Karpas-422 (cell line): ENCODE measurements at places on chromosomes 7 and 10. TPM values are rescaled to one million over a fixed set of nuclear protein-coding genes. Genes with fewer than 3 reads are reported as not detected.

GATA3 gene
- total RNA-seq, result not detected in 2 replicates

RPEL1 gene
- not detected in 2 replicates for total RNA-seq

NRAP gene
- total RNA-seq, result 0.04 TPM in 1 of 2 replicates, not detected in the other

- no peak overlapping the region for H3K4me3 ChIP-seq
- no peak for DNase-seq
- no peak overlapping the region for H3K27ac ChIP-seq
- H3K4me1 ChIP-seq, result no peaks in the 10 kb centered on the region
- no peaks in the 10 kb centered on the region for H3K27me3 ChIP-seq
These were observed 69.6 kb upstream of the HPS1 start for GRCh38 chr10:98516352-98516751.

CALML3 gene
- not detected in 2 replicates for total RNA-seq

WNT2 gene
- not detected in 2 replicates for total RNA-seq

DNA sequence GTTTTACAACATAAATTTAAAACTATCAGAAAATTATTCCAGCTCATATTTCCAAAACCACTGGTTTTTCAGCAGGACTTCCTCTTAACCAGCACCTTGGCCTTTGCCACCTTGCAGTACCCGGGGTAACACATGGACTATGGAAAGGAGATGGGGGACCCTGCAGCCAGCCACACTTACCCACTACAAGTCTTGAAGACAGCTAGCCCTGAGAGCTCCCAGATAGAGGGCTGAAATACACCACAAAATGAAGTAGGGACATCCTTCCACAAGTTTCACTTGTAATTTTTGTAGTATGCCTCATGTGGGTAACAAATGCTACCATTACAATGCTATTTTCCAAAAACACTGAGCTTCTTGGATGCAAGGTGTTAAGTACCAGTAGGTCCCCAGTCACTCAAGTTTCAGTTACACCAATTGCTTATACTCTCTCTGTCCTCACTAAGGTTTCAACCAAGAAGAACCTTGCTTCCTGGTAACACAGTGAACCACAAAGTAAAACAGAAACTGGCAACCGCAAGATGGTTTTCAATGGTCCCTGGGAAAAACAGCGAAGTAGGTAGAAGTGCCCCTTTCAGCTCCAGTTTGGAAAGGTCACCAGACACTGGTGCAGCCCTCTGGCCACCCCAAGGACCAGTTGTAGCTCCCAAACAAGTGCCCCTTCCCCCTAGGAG, 110.9 kb downstream of the SGMS1 start:
- no peak overlapping the region for H3K4me3 ChIP-seq
- H3K27me3 ChIP-seq, result no peaks in the 10 kb centered on the region
- no peak overlapping the region for H3K27ac ChIP-seq
- DNase-seq, result no peak
- no peaks in the 10 kb centered on the region for H3K36me3 ChIP-seq

TAC1 gene
- not detected in 2 replicates for total RNA-seq

DNA sequence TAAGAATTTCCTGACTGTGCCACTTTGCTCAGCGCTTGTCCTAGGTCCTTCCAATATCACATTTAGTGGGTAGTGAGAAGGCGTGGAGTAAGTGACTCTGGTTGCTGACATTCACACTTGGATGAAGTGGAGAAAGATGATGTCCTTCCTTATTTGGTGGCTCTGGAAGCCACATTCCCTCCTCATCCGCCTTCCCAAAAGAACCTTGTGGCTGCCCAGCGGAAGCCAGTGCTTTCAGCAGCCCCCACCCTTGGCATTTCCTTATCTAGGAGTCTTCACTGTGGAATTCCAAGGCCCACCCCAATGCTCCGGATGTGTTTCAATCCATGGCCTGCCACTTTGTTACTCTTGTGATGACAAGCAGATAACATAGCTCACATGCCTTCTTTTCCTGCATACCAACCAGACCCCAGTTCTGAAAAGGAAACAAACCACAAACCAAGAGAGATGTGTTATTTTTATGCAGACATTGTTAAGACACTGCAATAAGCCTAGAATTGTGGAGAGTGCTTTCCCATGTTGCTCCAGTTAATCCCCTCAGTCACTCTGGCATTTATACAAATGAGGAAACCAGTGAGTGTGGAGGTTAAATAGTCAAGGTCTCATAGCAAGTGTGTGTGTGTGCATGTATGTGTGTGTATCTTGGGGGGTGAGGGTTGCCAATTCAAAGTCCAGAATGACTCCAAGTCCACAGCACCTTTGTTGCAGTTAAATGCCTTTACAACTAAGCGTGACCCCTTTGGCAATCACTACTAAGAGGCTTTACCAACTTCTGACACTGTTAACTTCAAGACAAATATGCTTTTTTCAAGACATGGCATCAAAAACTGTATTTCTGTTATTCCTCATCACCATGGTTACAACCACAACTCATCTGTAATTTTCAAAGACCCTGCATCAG, 10.3 kb upstream of the ANKRD1 start:
- H3K4me3 ChIP-seq, result no peak overlapping the region
- DNase-seq, result no peak
- no peaks in the 10 kb centered on the region for H3K4me1 ChIP-seq
- no peaks in the 10 kb centered on the region for H3K36me3 ChIP-seq
- no peaks in the 10 kb centered on the region for H3K27me3 ChIP-seq

- H3K27me3 ChIP-seq, result peaks cover 11% of the 10 kb centered on the region
- H3K27ac ChIP-seq, result no peak overlapping the region
- no peak for DNase-seq
- H3K36me3 ChIP-seq, result no peaks in the 10 kb centered on the region
These were observed 3.6 kb downstream of the VOPP1 start for GRCh38 chr7:55568613-55569268.

DNA sequence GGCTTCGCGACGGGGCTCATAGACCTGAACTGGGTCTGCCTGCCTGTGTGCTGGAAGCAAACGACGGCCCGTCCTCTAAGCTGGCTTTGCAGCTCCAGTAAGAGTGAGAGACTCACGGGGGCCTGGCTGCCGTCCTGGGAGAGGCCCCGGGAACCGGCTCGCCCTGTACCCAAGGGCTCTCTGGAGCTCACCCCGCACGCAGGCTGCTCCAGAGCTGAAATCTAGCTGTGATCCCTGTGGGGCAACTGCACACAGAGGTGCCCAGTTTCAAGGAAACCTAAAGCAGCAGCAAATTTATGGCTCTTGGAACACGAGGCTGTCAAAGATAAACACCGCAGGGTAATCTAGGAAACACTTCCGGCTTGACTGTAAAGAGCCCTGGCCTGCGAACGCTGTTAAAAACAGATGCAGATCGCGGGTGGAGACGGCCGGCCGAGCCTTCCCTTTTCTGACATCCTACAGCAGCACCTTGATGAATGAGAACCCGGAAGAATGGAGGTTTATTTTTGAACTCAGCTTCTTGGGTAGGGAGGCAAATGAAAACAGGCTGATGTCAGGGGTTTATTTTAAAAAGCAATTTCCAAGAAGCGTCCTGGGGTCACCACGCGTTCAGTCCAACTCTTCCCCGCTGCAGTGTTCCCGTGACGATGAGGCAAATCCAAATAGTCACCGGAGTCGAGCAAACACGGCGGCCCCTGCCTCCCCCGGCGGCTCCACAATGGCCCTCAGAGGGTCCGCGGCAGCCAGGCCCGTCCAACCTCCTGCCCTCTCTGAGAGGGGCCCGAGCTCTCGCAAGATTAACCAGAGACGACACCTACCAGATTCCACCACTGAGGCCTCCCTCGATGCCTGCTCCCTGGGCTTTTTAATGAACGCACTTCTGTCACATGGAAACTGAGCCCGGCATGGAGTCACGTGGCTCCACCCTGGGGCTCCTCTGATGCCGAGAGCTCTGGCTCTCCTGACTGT, 29.6 kb downstream of the AMZ1 start:
- H3K27me3 ChIP-seq, result no peaks in the 10 kb centered on the region
- no peak overlapping the region for H3K27ac ChIP-seq
- no peak overlapping the region for H3K4me3 ChIP-seq
- no peaks in the 10 kb centered on the region for H3K36me3 ChIP-seq
- no peaks in the 10 kb centered on the region for H3K4me1 ChIP-seq
